ENCODE measurements at places on chromosomes 6 and 20. TPM values are rescaled to one million over a fixed set of nuclear protein-coding genes. Genes with fewer than 3 reads are reported as not detected.

The KHDRBS2 gene
- 98.6 TPM for total RNA-seq

The PAK5 gene
- total RNA-seq, result 67.0 TPM

The CST3 gene
- 64.5 TPM for total RNA-seq

The TBXT gene
- not detected for total RNA-seq

The DEFB132 gene
- not detected for total RNA-seq

The MEI4 gene
- total RNA-seq, result 0.31 TPM

The SNTA1 gene
- total RNA-seq, result 14.4 TPM

The SEMG1 gene
- not detected for total RNA-seq

The KIF6 gene
- total RNA-seq, result 2.2 TPM

The DAAM2 gene
- total RNA-seq, result 14.1 TPM

The LRRN4 gene
- total RNA-seq, result not detected

The FUT9 gene
- 132 TPM for total RNA-seq

The TRIM31 gene
- total RNA-seq, result not detected

The TREML2 gene
- total RNA-seq, result not detected

The CABLES2 gene
- 7.2 TPM for total RNA-seq

The ADGB gene
- 0.31 TPM for total RNA-seq

Measured in parietal lobe (tissue), 2 donors.